Endothelial cell of umbilical vein (primary cell): ENCODE measurements at places on chromosomes 5 and 9. TPM values are rescaled to one million over a fixed set of nuclear protein-coding genes. Genes with fewer than 3 reads are reported as not detected.

- no peak overlapping the region for H3K27ac ChIP-seq
- no peak for DNase-seq
- no peak overlapping the region for H3K4me3 ChIP-seq
- no peaks in the 10 kb centered on the region for H3K4me1 ChIP-seq
- H3K36me3 ChIP-seq: no peaks in the 10 kb centered on the region
- no peaks in the 10 kb centered on the region for H3K27me3 ChIP-seq
Observed at GRCh38 chr5:23007236-23007635, 154.1 kb upstream of the CDH12 start.

- H3K27me3 ChIP-seq: peaks cover 14% of the 10 kb centered on the region
- no peak overlapping the region for H3K4me3 ChIP-seq
- H3K27ac ChIP-seq: no peak overlapping the region
Observed at GRCh38 chr5:139212486-139212885, 14.3 kb upstream of the SIL1 start.

The GPR151 gene
- total RNA-seq: not detected in 2 replicates

GRCh38 chr5:111367115-111367514 lies 142.9 kb downstream of the CAMK4 start:
- no peak overlapping the region for H3K4me3 ChIP-seq
- no peak for DNase-seq
- H3K36me3 ChIP-seq: no peaks in the 10 kb centered on the region
